ENCODE measurements at places on chromosomes 4 and X.

DNA sequence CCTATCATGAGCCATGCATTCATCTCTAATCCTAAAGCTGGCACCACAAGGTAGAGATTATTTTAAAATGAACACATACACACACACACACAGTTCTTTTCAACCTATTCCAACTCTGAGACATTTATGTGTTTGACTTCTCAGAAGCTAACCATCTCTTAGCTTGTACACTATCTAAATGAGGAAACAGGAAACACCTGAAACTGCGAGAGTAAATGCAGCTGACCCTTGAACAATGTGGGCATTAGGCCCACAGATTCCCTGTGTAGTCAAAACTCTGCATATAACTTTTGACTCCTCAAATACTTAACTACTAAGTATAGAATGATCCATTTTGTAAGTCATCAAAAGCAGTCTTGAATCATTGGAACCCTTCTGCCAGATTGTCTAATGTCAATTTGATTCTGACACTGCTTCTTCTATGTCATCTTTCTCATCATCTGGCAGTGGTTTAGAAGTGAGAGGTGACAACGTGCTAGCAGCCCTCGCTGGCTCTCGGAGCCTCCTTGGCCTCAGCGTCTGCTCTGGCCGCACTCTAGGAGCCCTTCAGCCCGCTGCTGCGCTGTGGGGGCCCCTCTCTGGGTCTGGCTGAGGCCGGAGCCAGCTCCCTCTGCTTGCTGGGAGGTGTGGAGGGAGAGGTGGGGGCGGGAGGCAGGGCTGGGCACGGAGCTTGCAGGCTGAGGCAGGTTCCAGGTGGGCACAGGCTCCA, 21.4 kb upstream of the IL15 start:
- no peak for DNase-seq

DNA sequence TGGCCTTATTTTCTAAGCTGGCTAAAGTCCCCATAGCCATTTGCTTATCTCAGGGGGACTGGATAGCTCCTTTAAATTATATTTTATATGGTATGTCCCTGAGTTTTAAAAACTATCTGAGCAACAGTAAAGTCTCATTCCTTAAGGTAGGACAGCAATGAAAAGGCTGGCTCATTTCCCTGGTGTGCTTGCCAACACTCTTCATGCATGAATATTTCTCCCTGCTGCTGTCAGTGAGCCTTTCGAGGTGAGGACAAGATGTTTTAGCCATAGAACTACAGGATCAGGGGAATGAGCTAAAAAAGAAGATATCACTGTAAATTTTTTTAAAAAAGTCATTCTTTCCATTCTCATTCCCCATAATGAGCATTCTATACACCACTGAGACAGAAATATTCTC, 427.3 kb upstream of the FAM241A start:
- no peak for DNase-seq

- DNase-seq = no peak
These were observed 105.0 kb upstream of the MAMLD1 start for GRCh38 chrX:150258176-150258425.

GRCh38 chrX:148422526-148422925, 77.9 kb upstream of the AFF2 start:
- DNase-seq = no peak

DNA sequence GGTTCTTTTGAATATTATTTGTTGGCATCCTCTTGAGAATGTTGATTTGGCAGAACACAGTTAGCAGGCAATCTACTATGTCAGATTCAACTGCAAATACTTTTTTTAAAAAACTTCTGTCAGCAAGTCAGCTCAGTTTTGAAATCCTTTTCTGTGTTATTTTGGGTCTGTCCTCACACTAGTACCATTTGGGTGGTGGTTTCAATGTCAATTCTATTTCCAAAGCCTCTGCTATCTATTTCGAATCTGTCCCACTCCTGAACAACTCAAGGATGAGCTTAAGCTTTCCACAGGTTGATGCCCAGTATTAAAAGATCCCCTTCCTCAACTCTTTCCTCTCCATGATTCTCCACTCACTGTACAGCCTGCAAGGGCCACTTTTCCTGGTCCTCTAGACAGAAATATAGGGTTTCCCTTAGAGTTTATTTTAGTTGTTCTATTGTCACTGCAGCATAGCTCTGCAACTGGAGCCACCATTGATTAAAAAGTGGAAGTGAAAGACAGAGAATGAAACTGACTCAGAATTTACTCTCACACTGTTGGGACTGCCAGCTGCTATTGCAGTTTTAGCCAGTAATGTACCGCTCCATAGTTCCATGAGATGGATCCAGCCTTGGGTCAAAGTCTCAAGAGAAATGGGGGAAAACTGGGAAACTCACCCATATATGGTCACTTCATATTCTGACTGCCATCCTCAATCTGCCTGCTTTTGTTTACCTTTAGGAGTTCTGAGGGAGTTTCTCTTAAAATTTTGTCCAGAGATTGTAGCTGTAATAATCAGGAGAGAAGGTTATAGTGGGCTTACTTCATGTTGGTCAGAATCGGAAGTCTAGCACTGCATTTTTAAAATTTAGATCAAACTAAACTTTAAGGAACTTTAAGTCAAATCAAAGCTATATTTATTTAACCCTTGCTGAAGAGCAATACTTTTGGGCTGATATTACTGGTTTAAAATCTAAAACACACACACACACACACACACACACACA, 14.6 kb downstream of the HDX start:
- no peak for DNase-seq

GRCh38 chr4:89109841-89110540, 1.3 kb upstream of the TIGD2 start:
- peak; percentile 2 for DNase-seq

DNA sequence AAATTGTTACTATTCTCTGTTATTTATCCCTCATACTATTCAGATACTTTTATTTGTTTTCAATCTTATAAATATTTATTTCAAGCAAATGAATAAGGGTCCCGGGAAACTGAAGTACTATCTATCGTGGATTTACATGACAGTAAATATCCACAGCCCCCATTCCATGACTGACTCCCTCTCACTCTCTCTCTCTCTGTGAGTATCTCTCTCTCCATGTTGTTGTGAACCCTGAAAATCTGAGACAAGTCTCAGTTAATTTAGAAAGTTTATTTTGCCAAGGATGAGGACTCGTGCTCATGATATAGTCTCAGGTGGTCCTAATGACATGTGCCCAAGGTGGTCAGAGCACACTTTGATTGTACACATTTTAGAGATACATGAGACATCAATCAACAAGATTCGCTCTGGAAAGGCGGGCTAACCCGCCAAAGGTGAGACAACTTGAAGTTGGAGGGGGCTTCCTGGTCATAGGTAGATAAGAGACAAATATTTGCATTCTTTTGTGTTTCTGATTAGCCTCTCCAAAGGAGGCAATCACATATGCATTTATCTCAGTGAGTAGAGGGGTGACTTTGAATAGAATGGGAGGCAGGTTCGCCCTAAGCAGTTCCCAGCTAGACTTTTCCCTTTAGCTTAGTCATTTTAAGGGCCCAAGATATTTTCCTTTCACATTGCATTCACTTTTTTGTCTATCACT, 986.4 kb downstream of the NLGN4X start:
- DNase-seq = no peak

DNA sequence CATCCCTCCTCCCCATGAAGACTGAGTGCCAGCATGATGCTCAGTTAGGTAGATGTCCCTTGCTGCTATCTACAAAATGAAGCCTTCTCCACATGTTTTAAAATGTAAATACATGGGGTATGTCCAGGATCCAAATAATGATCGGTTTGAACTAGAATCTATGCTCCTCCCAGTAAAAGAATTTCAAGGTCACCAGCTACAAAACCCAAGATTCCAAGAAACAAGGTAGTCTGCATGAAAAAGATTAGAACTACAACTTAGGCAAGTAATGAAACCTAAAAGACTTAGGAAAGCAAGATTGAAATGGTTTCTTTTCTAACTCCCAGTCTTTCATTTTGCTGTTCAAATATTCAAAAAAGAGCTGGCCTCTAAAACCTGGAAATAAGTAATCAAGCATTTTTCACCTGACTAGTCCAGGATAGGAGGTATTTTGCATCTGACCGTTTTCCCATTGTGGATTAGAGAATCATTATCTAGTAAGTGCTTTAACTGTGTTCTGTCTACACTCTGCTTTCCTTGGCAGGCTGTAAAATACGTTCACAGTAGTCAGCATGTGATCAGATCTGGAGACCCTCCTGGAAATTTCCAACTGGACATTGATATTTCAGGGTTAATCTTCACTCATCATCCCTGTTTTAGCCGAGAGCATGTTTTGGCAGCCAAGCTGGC, 57.4 kb downstream of the CC2D2A start:
- DNase-seq = no peak

DNA sequence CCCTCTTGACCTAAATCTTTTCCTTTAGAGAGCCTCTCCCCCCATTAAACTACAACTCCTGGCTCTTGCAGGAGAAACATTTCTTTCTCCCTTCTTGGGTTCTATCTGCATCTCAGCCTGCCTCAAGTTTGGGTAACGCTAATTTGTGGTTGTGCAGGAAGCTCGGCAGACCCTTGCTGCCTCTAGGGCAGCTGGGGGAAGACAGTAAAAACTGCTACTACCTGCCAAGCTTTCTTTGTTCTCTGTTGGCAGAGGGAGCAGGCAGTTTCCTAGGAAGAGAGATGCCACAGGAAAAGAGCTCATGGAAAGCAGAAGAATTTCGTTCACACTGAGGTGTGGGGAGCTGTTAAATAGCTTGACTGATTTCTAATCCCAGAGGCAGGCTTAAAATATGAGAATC, 555.6 kb upstream of the IGFBP7 start:
- DNase-seq = no peak

GRCh38 chr4:36198068-36198808, 46.1 kb downstream of the ARAP2 start:
- no peak for DNase-seq

- peak; percentile 54 for DNase-seq
These were observed 6.4 kb upstream of the SMIM9 start for GRCh38 chrX:154840856-154841255.

- DNase-seq = no peak
These were observed 94.8 kb downstream of the ARSJ start for GRCh38 chr4:113884655-113885054.

DNA sequence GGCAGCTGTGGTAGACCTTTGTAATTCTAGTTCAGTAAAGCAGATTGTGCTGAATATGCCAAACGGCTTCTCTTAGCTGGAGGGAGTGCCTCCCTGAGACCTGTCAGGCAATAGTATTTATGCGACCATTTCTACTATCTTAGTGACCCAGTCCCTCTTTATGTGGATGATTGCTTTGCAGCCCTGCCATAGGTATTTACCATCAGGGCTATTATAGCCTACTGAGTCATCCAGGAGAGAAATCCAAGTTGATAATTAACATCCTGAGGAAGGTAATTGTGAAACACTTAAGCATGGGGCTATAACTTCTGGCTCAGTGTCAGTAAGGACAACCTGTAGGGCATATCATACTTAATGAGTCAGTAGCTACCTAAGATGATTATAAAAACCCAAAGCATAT, 103.9 kb upstream of the MAOA start:
- DNase-seq = no peak

DNA sequence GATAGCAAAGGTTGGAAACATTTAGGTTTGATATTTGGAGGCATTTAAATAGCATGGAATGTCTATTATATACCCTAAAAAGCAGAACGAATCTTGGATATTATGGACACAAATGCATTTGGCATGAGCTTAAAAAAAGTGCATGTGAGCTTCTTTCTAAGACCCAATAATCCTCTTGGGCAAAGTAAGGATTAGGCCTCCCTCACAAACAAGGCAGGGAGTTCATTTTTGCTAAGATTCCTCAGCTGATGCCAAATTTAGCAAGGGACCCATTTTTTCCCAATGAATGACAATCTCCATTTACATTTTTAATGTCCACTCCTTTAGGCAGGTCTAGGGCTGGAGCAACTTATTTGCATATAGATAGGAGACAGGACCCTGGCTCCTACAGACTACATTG, 199.8 kb downstream of the SOWAHB start:
- DNase-seq = no peak

GRCh38 chr4:108700081-108700757, 49.8 kb downstream of the OSTC start:
- DNase-seq = no peak

GRCh38 chr4:54505362-54505761, 152.4 kb upstream of the KIT start:
- no peak for DNase-seq

DNA sequence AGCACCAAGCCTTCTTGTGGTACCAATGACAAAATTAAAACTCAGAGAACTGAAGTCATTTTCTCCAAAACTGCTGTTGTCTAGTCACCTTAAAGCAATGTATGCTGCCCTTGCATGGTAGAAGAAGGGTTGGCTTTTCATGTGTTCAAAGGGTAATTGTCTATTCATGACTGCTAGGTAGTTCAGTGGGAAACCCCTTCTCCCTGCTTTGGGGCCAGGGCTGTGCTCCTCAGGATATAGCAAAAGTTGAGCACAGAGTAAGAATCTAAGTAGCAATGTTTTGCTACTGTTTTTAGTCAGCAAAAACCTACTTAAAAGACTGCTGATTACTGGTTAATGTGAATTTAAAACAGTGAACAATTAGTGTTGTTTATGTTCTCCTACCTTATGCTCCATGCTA, 30.8 kb upstream of the FAM9B start:
- DNase-seq = no peak

GRCh38 chrX:41275661-41276609, 58.0 kb upstream of the DDX3X start:
- DNase-seq = no peak

DNA sequence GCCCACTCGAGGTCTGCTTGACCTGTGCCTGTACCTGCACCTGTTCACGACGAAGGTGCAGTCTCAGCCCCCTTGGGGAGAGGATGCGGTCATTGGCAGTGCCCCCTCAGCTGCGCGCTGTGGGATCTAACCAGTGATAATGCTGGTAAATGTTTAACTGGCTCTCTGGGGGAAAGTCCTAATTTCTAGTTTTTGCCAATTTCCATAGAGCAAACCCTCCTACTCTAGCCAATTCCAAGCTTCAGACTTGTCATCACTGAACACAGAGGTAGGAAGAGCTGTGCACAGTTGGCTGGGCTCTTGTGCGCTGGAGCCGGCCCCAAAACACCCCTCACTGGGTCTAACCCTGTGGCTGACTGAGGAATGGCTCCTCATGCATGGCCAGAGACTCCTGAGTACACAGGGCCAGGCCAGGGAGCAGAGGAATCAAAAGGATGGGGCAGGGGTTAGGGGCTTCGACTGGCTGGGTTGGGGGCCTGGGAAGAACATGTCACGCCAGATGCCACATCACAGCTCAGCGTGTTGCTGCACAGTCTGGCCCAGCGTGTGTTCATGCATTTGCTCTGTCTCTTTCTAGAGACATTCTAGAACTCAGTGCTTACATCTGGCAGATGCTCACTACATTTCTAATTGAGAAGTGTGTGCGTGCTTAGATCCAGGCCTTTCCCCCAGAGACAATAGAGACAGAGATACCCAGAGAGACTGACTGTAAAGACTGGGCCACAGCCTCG, 270.8 kb downstream of the BCOR start:
- no peak for DNase-seq

GRCh38 chrX:111259559-111259958, 10.7 kb downstream of the CAPN6 start:
- DNase-seq = no peak

GRCh38 chr4:153111426-153112040, 92.7 kb upstream of the TRIM2 start:
- DNase-seq = no peak

- DNase-seq = no peak
These were observed 19.3 kb downstream of the CCDC158 start for GRCh38 chr4:76401654-76402053.
